ENCODE measurements at places on chromosomes 1 and 21. TPM values are rescaled to one million over a fixed set of nuclear protein-coding genes. Genes with fewer than 3 reads are reported as not detected.
A peak's percentile ranks its signal among the peaks of the same experiment; 100 is the strongest.

- no peak for DNase-seq
Measured at GRCh38 chr1:243507672-243508302, 251.9 kb downstream of the SDCCAG8 start.

DNA sequence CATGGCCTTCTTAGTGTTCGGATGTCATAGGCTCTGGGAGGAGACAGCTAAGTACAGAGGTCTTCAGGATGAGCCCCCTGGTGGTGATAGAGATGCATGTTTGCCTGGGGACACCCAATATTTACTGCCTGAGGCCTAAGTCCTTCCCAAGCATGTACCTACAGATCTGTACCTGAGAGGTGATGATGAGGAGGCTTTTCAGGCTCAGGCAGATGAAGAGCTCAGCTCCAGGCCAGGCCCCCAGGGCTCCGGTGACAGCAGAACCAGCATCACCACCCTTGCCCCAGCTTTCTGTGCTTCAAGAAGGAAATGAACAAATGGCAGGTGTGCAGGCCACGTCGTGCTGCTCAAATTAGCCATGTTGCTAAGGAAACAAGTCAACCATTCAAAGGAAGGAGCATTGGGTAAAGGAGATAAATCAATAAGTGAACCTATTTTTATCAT, 21.1 kb downstream of the CACNA1E start:
- DNase-seq, result peak; percentile 19

GRCh38 chr1:5891736-5892135, 100.5 kb downstream of the NPHP4 start:
- no peak for DNase-seq

- no peak for DNase-seq
Measured at GRCh38 chr1:152739841-152740240, 18.0 kb upstream of the KPRP start.

DNA sequence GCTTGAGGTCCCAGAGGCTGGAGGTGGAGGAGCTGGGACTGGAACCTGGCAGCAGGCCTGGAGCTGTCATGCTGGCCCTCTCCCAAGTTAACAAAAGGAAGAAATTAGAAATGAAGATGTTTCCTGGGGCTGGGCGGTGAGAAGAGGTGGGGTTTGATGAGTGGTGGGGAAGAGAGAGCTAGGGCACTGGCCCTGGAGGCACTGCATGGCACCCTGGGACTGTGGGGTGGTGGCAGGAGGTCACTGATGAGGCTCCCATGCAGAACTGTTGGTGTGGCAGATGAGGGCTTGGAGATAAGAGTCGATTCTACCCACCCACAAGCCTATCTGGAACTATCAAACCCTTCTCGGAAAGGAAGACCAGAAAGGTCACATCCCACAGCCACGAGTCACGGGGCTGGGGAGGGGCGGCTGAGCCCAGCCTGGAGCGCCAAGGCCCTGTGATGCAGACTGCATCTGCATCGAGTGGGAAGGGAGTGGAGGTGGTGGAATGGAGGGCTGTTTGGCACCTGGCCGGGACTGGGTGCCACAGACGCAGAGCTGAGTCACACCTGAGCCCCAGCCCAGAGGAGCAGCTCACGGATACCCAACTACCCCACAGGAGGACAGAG, 29.4 kb downstream of the MRPL37 start:
- peak; percentile 7 for DNase-seq

The TSSK3 gene
- 0.86 TPM for total RNA-seq
